ENCODE measurements at places on chromosomes 13 and 19.

DNA sequence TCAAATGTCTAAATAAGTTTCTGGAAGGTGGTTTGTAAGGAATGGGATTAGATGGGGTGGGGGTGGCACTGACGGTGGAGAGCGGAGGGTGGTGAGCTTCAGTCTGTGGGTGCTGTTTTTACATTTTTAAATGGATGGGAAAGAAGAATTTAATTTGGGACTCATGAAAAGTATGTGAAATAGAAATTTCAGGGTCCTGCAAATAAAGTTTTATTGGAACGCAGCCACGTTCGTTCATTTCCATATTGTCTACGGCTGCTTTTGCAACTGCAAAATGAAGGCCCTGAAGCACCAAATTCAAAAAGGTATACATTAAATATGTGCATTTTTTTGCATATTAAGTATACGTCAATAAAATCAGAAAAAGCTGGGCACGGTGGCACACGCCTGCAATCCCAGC lies 9.9 kb downstream of the KANK2 start:
- DNase-seq = no peak

- no peak for DNase-seq
Observed at GRCh38 chr13:111115061-111115964, at the start of gene ARHGEF7. Gene ARHGEF7, plus strand, starts transcription at chr13:111115310. Its CDS starts 217 bp downstream, at chr13:111115527.

- no peak for DNase-seq
Observed at GRCh38 chr13:71871844-71872243, 4.8 kb upstream of the DACH1 start.

DNA sequence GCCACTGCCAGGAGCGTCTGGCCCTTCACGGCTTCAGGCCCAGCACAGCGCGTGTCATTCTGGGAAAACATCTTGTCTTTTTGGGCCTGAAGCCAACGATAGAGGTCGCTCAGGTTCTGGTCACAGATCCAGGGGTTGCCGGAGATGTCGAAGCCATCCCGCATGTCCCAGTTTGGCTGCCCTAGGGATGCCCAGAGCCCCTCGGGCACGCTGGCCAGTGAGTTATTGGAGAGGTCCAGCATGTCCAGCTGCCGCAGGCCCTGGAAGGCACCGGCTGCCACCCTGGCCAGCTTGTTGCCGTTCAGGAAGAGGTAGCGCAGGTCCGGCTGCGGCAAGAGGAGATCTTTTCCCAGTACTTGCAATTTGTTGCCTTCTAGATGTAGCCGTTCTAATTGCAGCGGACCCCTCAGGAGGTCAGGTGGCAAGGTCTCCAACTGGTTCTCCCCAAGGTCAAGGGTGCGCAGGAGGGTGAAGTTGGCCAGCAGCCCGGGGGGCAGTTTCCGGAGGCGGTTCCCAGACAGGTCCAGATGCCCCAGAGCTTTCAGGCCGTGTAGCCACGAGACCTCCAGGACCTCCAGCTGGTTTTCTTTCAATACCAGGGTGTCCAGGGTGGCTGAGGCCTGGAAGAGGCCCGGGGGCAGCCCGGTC lies 1.8 kb downstream of the LRG1 start:
- DNase-seq = no peak

GRCh38 chr13:51811920-51812451 lies 8.0 kb upstream of the DHRS12 start:
- DNase-seq = peak; percentile 74

GRCh38 chr19:35000647-35001501 lies 751 bp downstream of the GRAMD1A start:
- DNase-seq = peak; percentile 88

DNA sequence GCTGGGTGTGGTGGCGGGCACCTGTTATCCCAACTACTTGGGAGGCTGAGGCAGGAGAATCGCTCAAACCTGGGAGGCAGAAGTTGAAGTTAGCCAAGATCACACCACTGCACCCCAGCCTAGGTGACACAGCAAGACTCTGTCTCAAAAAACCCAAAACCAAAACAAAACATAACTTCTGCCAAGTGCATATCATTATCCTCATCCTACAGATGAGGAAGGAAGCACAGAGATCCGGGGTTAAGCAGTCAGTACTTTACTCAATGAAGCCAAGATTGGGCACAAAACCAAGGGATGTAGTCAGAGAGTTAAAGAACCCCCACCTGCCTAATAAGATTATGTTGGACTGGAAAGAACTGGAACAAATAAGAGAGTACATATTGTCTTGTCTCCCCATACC lies 5.5 kb upstream of the TMTC4 start:
- no peak for DNase-seq

- DNase-seq = no peak
Observed at GRCh38 chr13:86870444-86870843, 800.7 kb upstream of the SLITRK5 start.

GRCh38 chr13:75904012-75904411 lies 267.9 kb downstream of the LMO7 start:
- no peak for DNase-seq

- no peak for DNase-seq
Observed at GRCh38 chr13:61812286-61812685, 396.6 kb upstream of the PCDH20 start.

- DNase-seq = no peak
Observed at GRCh38 chr13:77219401-77219800, 107.5 kb downstream of the MYCBP2 start.

- no peak for DNase-seq
Observed at GRCh38 chr13:107076801-107077200, 508.9 kb upstream of the ARGLU1 start.

GRCh38 chr19:13881692-13882418 lies 4.9 kb downstream of the NANOS3 start:
- DNase-seq = no peak

DNA sequence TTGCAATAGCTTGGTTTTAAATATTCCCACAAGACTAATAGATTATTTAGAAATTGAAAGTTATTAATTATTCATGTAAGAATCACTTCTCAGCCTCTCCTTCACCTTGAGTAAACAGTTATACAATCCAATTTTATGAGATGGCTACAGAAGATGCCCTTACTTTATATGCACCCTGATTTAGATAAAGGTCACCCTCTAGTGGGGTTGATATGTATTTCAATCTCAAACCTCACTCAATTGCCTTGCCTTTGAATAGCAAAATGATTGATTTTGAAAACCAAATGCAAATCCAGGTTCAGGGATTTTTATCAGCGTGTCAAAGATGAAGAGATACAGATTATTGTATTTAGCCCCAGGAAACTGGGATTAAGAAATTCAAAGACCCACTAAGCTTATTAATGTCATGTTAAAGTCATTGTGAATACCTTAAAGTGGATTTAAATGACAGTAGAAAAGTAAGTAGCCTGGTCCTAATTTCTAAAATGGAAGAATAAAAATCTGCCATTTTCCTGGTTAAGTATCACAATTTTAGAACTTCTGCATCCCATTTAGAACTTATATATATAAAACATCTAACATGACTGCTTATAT lies 305.1 kb downstream of the ITGBL1 start:
- no peak for DNase-seq

DNA sequence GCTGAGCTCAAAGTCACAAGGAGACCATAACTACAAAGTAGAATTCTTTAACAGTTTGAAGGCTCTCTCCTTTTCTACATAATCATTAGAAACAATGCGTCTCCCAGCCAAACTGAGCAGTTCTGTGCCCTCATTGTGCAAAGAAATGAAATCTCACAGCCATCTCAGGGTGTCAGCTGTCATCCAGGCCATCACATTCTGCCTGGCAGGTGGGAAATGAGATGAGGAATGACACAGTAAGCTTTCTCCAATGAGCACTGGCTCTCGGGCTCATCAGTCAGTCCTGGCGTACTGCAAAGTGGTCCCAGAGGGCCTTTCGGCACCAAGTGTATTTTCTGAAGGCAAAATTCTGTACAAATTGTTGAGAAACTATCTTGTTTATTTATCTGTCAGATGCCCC lies 306.5 kb downstream of the KCTD12 start:
- DNase-seq = no peak

- DNase-seq = no peak
Observed at GRCh38 chr13:101204270-101205020, 211.9 kb downstream of the NALCN start.

DNA sequence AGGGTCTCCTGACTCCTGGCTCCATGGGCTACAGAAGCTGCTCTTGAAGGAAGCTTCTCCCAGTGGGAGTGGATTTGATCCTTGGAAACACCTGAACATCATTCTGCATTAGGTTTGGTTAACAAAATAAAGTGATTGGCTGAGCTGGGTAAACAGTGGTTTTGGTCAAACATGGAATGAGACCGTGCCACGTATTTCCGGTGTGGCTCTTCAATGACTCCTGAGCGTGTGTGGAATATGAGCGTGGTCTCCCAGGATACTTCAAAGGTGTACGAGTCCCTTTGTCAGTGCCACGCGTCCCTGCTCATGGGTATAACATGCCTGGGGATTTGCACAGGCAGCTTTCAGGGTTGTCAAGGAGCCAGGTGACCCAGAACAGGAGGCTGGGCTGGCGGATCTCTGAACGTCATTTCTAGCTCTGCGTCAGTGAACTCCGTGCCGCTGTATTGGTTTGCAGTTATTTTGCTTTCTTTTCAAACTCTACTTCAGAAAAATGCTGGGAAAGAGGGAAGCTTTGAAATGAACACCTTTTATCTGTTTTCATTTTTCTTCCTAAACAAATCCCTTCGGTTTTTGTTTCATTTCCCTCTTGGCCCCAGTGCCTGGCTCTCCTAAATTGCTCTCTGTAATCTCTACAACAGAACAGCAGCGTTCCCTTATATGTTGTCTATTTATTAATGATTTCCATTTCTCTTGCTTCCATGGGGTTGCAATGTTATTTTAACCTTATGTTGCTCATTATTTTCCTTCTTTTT lies 26.3 kb upstream of the GJB6 start:
- no peak for DNase-seq

GRCh38 chr13:111980146-111980929 lies 86.6 kb upstream of the SOX1 start:
- no peak for DNase-seq

DNA sequence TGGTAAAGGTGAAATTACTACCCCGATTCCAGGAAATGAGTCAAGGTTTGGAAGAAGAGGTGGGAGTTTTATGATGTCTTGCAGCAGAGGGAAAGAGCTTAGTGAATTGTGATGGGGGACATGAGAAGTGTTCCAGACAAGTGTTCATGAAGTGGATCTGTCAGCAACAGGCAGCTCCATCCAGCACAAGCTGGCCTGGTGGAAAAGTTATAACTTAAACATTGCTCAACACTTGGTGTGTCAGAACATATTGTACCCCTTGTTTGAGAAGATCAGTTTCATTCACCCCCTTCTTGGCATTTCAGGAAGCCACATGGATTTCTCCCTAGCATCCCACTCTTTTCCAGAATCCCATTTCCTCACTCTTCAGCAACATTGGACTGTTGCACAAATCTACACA lies 222.0 kb downstream of the B3GLCT start:
- DNase-seq = no peak

DNA sequence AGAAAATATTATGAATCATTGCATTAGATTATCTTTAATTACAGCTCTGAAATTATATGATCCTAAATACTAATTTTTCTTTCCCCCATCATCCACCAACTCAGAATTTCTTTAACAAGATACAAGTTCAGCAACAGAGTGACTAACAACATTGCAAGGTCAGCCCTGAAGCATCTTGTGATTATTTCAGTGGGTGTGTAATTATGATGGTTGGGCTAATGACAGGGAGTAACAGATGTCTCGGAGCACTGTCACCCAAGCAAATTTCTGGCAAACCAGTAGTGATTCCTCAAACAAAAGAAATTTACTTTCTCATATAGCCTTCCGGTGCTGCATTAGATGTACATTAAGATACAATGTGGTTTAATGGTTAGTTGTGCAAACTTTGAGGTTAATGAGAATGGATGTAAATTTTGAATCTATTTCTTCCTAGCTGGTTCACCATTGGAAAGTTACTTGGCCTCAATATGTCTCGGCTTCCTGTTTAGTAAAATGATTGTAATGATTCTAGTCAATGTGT lies 238.9 kb downstream of the ITGBL1 start:
- DNase-seq = no peak

- no peak for DNase-seq
Observed at GRCh38 chr19:13554506-13555240, 48.4 kb upstream of the CACNA1A start.

GRCh38 chr19:14632286-14632685 lies 42.4 kb downstream of the ADGRE3 start:
- DNase-seq = no peak

GRCh38 chr13:98246538-98247172 lies 69.6 kb upstream of the RNF113B start:
- no peak for DNase-seq

- DNase-seq = no peak
Observed at GRCh38 chr13:58933475-58933874, 1230.3 kb downstream of the DIAPH3 start.
